ENCODE measurements at places on chromosomes 12 and 14.

GRCh38 chr12:68844318-68844745 lies 36.4 kb downstream of the MDM2 start:
- no peak for DNase-seq

- no peak for DNase-seq
These were observed 45.3 kb upstream of the PZP start for GRCh38 chr12:9253464-9253863.

- DNase-seq = no peak
These were observed 1.2 kb downstream of the PXN start for GRCh38 chr12:120264086-120264903.

DNA sequence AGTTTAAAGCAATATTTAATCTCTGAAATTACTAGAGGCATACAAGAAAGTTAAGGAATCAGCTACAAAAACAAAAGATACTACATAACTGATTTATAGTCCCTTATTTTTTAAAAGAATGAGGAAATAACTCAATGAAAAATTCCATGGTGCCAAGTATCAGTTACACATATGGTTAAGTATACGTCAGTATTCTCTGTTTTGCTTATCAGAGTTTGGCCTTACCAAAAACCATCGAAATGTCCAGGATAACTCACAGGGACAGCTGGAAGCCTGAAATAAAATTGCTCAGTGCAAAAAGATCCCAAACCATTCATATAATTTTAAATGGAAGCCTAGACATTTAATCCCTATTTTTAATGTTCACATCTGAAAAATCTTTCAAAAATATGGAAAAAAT lies 3.6 kb downstream of the CFL2 start:
- no peak for DNase-seq

DNA sequence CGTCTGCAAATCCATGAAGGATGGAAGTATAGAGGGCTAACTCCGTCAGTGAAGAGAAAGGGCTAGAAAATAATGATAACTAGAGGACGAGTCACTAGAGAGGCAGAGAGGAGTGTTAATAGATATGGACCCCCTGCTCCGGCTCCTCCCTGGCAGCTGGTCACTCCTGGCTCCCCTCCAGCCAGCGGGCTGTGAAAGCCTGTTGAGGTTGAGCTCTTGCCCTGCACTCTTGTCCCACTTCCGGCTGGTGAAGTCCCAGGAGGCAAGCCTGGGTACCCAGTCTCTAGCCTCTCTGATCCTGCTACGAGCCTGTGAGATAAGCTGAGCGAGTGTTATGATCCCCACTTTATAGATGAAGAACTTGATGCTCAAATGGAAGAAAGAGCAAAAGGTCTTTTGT lies 90.3 kb downstream of the RFX4 start:
- no peak for DNase-seq

DNA sequence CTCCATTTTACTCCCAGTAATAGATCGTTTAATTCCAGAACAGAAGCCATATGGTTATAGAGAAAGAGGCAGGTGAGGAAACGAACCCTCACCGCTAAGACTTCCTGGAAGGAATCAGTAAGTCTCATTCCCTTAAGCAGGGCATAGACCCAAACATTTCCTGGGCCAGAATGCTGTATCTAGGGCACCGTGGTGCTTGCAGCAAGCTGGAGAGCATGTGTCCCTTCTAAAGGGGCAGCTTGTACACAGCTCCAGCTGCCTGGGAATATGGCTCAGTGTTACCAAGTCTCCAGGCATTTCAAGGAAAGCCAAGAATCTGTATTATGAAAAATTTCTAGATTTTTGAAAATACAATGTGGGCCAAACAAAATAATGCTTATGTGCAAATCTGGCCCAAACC lies 73.4 kb downstream of the PPM1H start:
- no peak for DNase-seq

- DNase-seq = no peak
These were observed 11.6 kb downstream of the FBXW8 start for GRCh38 chr12:116922194-116922897.

DNA sequence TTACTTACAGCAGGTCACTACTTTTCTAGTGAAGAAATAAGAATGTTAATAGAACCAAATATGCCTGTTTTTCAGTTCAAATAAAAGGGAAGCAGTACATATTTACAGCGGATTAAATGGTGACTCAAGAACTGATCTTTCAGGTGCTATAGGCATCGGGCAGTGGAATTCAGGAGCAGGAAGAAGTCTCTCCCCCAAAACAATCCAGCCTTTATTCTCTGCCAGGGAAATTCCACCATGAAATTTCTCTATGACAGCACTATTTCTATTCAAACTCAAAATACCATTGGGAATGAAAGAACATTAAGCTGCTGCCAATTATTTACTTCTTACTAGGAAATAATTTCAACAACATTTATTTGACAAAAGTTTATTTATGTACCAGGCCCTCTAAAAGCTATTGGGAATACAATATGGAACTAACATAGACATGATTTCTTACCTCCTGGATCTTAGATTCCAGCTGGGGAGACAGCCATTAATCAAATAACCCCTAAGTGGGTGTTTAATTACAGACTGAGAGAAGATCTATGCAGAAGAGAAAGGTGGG lies 60.3 kb upstream of the KRR1 start:
- no peak for DNase-seq

GRCh38 chr12:88132392-88132791 lies 9.5 kb downstream of the CEP290 start:
- DNase-seq = no peak

DNA sequence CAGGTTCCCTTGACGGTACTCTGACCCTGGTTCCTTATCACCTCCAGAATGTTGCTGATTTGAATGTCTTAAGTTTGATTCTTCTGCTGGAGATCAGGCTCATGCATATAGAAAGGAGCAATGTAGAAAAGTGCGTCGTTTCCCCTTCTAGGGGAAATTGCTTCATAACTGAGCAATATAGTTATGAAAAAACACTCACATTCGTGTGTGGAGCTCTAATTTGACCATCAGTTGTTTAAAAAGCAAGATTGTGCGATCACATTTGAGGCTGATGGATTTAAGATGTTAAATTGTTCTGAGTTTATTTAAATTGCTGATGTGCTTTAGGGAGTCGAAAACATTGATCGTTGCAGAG lies 19.2 kb downstream of the PELI2 start:
- no peak for DNase-seq

DNA sequence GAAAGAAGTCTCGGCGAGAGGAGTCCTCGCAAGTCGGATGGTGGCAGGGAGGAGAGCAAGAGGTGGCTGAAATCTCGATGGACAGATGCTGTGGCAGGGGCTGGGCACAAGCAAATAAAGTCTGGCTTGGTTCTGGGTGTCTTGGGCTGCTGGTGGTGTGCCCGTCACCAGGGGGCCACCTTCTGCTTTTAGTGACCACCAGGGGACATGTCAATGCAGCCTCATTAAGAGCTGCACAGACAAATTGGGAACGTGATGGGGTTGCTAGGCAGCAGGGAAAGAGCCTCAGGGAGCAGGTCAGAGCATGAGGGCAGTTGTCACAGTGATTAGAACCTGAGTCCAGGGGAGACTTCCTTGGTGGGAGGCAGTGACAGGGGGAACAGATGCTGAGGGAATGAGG lies 44.0 kb downstream of the LRRC74A start:
- no peak for DNase-seq

DNA sequence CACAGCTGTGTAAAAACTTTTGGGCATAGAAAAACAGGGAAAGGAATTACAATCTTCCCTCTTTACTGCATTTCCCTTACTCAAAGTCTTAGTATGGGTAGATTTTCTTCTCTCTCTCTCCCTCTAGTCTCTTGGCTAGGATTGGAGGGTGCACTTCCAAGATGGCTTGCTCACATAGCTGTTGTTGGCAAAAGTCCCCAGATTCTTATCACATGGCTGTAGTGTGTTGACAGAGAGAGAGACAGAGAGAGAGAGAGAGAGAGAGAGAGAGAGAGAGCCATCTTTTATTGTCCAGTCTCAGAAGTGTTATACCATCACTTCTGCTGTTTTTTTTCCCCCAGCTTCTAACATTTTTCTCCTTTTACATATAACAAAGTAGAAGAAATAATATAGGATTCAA lies 6.3 kb upstream of the OR4E2 start:
- DNase-seq = no peak

DNA sequence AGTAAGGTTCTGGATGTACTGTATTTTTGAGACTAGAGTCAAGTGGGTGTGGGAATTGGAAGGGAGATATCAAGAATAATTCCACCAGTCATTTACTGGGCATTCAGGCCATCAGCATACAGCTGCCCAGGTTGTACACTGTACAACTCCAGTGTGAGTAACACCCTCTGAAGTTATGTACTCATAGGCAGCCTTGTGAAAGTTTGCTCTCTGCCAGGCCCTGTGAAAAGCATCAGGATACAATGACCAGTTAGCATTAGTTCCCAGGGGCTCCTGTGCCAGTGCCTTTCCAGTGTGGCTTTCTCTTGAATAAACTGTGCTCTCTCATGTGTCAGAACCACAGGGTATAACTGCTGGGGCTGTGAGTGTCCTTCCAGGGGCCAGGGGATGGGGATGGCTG lies 89.7 kb downstream of the LGMN start:
- DNase-seq = no peak

DNA sequence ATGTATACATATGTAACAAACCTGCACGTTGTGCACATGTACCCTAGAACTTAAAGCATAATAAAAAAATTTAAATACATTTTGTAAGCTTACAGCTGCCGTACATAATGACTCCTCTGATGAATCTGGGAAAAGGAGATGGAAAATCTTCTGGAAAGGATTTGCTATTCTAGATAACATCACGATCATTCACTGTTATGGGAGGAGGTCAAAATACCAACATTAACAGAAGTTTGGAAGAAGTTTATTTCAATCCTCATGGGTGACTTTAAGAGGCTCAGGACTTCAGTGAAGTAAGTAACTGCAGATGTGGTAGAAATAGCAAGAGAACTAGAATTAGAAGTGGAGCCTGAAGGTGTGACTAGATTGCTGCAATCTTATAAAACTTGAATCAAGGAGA lies 172.2 kb downstream of the SLC16A7 start:
- DNase-seq = no peak

GRCh38 chr14:68040633-68041369 lies 221.2 kb downstream of the RAD51B start:
- no peak for DNase-seq

Data from NCI-H774 (cell line).